ENCODE measurements at places on chromosomes 7 and 10.
A peak's percentile ranks its signal among the peaks of the same experiment; 100 is the strongest.

DNA sequence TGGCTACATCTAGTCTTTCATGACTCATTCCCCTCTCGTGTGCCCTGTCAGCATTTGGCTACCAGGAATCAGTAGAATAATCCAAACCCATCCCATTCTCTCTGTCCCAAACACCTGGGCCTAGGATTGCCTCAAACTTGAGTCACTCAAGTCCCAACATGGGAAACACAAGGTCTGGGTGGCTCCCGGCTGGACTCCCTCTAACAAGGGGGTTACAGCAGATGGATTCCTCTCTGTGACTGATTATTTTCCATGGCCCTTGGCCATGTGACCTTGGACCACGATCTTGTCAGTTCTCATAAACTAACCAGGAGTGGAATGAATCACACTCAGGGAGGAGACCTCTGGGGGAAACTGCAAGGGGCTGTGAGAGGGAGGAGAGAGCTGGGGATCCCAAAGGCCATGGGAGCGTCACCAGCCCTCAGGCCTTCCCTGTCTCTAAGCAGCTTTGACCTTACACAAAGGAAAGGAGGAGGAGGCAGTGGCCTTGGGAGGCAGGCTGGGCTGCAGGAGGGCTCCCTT, 533.1 kb downstream of the KCNMA1 start:
- DNase-seq = no peak

DNA sequence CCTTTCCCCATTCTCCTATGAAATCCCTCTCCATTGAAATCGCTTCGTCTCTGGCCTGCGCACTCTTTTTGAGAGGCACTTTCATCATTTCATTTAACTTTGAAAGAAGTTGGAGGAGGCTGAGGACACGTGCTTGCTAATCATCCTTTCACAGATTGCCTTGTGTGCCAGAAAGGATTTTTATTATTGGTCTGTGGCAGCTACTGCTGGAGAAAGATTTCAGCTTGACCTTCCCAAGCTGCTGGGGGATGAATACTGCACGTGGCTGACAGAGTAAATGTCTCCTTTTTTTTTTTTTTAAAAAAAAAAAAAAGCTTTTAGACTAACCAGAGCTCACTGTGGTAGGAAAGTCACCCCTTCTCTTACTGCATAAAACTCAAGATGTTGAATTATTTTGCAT, 44.2 kb upstream of the KCNIP2 start:
- DNase-seq = no peak

DNA sequence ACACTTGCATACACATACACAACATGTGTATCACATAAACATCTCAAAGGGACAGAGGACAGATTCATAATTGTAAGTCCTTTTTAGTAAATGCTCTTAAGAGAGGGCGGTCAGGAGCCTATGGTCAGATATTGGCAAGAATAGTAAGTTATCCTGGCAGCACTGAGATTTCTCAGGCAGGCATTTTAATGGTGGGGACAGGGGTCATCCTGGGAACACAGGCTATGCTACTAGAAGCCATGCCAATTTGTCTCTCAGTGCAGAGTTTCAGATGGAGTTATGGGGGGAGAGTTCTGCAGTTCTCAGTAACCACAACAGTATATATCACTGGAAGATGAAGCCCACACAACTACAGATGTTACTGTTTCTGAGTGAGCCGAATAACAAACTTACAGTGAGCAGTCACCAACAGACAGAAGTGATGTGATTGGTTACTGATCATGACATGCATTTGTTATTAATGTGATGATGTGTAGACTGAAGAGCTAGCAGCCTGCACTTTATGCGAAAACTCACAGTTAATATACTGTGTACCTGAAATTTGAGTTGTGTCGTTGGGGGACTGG, 16.4 kb downstream of the ZNF487 start:
- DNase-seq = no peak

- DNase-seq = peak; percentile 35
Observed at GRCh38 chr7:116211913-116212596, 1.7 kb downstream of the TES start.

DNA sequence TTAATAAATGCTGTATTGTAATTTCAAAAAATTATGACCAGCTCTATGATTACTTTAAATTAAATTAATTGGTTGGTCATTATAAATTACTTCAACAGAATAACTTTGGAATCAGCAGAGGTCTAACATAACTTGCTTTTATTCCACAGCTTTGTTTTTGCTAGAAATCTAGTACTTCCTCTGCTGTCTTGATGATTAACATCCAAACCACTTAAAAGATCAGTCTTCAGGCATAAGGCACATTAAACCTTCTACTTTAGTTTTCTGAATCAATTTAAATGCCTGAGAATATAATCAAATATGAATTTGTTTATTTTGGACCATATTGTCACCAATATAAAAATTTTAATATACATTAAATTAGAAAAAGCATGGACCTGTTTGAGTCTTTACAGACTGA, 465.3 kb downstream of the ARL4A start:
- no peak for DNase-seq

- DNase-seq = peak; percentile 90
Observed at GRCh38 chr10:72146071-72146470, 57.7 kb upstream of the SPOCK2 start.

GRCh38 chr10:82397854-82398253, 522.9 kb downstream of the NRG3 start:
- DNase-seq = no peak

- DNase-seq = peak; percentile 62
Observed at GRCh38 chr7:141701489-141702046, 398 bp downstream of the DENND11 start.

DNA sequence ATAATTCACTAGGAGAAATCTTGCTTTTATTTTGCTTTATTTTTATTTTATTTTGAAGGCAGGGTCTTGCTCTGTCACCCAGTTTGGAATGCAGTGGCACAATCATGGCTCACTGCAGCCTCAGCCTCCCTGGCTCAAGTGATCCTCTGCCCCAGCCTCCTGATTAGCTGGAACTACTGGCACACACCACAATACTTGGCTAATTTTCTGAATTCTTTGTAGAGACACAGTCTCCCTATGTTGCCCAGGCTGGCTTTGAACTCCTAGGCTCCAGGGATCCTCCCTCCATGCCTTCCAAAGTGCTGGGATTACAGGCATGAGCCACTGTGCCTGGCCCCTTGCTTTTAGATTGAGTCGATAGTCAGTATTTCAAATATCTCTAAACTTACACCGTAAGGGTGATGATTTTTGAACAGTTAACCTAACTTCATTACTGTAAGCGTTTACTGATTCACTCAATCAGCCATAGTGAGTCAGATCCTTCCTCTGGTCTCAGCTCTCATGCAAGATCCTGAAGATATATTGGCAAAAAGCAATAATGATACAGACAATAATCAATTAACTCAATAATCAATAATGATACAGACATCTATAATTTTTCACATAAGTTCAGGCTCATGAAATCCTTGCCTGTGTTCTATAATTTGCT, 239.5 kb downstream of the KIAA1217 start:
- no peak for DNase-seq

- DNase-seq = peak; percentile 81
Observed at GRCh38 chr7:87797798-87798403, 78.3 kb downstream of the SLC25A40 start.

DNA sequence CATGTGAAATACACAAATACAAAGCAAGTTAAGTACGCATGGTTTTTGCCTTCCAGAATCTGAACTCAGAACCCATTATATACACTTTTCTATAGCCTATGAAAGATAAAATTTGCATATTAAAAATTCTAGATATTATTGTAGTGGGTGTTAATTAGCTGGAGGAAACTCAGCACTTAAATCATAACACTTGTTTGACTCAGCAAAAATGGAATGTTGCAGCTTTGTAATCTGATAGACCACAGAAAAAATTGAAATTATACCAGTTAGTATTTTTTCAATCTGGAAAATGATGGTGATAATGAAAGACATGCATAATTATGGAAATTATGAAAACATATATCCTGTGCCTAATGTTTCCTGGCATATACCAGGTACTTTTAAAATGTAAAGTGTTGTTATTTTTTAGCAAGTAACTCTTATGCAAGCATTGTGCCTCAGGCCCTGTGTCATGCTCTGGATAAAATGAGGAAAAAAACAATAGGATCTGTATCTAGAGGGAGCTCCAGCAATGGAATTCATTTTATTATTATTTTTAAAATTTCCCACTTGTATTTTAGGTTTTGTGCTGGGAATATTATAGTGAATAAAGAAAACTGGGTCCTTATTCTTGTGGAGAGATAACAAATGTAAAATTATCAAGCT, 490.4 kb upstream of the SEMA3A start:
- no peak for DNase-seq

DNA sequence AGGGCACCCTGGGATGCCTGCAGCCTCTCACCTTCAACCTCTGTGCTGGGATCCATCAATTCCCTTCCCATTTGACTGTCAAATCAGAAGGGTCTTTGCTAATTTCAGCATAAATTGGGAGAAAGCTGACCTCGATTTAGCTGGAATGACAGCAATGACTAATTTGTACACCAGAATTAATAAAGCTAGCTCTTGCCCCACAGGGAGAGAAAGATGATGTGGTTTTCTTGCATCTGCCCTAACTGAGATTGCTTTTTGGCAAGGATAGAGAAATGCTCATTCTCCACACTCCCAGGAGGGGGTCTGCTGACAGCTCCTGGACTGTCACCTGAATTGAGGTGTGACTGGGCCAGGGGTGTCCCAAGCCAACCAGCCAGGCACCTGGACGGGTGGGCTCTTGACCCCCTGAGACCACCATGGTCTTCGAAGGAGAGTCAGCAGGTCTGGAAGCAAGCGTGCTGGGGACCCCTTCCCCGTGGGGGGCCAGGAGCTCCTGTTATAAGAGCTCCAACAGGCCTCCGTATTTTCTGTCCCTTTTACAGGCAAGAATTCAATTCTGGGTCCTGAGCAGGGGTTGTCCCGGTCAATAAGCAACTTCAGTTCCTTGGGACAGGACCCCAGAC, 42.1 kb downstream of the RBM17 start:
- no peak for DNase-seq

- DNase-seq = no peak
Observed at GRCh38 chr10:27413387-27413786, 90.7 kb upstream of the RAB18 start.

DNA sequence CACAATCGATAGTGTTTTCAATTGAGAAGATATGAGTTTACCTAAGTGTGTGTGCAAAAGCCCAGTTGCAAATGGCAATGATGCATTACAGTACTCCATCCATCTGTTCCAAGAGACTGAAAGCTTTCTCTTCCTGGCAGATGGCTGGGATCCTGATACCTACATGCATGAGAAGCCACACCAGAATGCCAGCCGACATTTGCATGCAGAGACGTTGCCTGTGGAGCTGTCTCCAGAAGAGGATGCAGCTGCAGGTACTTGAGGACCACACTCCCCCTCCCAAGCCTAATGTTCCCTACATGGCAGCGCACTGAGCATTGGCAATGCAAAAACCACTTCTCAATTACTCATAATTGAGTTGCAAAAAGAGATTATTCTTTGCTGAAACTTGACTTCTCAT, 332.1 kb downstream of the WDR11 start:
- DNase-seq = no peak

DNA sequence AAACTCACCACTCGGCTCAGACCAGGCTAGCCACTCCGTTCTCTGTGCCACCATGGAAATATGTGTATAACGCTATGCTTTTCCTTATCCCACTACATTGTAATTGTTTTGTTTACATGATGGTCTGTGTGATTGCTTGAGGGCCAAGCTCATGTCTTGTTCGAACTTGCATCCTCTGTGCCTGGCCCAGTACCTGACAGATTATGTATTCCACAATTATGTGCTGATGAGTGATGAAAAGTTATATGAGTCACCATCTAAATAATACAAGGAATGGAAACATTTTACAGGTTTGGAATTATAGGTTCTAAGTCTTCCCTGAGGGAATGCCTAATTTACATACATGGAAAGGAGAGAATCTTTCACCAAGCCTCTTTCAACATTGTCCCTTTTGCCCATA, 137.4 kb downstream of the C7orf25 start:
- no peak for DNase-seq

GRCh38 chr7:127047521-127047920, 205.2 kb downstream of the GRM8 start:
- DNase-seq = no peak

GRCh38 chr10:71546220-71546619, 149.5 kb downstream of the CDH23 start:
- DNase-seq = no peak

DNA sequence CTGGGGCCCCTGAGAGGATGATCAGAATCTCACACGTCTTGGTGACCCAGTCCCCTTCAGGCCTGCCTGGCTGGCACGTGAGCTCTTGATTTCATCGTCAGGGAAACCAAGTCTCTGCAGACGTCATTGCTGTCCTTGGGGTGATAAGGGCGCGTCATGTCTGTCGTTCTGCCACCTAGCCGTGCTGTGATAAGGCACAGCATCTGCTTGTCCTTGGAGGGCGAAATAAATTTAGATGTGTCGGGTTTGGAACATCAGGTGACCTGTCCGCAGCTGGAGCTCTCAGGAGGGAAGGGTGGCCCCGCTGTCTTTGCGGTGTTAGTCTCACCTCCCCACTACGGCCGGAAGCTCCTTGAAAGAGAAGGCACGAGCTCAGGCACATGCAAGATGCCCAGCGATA, 129.2 kb downstream of the GRK5 start:
- no peak for DNase-seq

GRCh38 chr10:110556969-110557601, 10.4 kb upstream of the SMC3 start:
- DNase-seq = peak; percentile 65

GRCh38 chr10:34184939-34185386, 630.1 kb downstream of the PARD3 start:
- no peak for DNase-seq

DNA sequence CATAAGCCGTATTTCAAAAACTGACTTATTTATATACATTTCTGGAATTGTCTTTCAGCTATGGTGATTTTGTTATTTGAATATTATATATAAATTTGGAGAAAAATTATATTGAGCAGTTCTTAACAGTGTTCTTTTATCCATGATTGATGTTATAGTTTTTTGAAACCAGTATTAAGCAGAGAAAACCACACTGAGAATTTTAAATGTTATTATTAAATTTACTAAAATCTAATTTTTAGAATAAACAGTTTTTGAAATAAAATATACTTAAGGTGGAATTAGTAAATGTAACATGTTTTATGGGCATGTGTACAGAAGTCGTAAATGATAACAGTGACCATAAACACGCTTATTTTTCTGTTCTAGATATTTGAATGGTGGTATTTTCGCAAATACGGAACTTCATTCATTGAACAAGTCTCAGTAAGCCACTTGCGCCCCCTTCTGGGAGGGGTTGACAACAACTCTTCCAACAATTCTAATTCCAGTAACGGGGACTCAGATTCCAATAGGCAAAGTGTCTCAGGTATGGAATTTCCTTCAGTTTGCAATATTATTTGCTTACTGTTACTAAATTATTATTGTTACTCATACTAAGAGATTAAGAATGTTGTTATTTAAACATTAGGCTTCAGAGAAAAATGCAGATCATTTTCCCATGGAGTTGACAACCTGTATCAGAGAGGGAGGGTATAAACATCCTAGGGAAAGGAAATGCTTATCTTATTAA, 166.1 kb downstream of the ST7 start:
- peak; percentile 90 for DNase-seq

GRCh38 chr10:84008878-84009277, 130.4 kb upstream of the GHITM start:
- DNase-seq = peak; percentile 40
